Psoas muscle (tissue), 8 donors: ENCODE measurements at places on chromosomes 11 and 22. TPM values are rescaled to one million over a fixed set of nuclear protein-coding genes. Genes with fewer than 3 reads are reported as not detected.

CSRP3 gene
- polyA plus RNA-seq: 35.9 TPM

UCP3 gene
- 8.9 TPM for polyA plus RNA-seq

GRCh38 chr11:57425565-57426438, 1.1 kb downstream of the SLC43A3 start:
- peak; percentile 75 for DNase-seq

- DNase-seq: no peak
Observed at GRCh38 chr22:25402501-25403283, 161.8 kb upstream of the GRK3 start.

DNA sequence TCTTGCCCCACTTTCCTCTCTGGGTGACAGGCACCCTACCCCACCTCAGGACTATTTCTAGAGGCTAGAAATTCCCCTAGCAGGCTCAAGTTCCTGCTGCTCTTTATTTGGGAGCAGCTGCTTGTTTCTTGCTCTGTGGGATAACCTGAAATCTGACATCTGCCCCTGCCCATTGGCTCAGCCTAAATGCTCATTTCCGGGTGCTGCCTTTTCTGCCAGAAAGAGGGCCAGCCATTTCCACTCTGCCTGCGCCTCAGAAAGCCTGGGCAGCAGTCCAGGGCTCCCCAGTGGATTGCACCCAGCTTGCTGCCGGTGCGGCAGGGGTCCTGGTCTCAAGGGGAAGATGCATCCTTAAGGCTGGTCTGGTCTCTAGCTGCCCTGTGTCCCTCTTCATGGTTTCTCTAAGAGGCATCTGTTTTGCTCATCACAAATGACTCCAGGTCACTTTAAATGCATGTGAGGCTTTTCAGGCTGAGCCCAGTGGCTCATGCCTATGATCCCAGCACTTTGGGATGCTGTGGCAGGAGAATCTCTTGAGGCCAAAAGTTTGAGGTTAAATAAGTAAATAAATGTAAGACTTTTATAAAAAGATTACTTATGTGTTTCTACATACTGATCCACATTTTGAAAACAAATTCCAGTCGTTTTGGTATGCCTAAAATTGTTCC, 10.3 kb upstream of the PNPLA5 start:
- no peak for DNase-seq

DNA sequence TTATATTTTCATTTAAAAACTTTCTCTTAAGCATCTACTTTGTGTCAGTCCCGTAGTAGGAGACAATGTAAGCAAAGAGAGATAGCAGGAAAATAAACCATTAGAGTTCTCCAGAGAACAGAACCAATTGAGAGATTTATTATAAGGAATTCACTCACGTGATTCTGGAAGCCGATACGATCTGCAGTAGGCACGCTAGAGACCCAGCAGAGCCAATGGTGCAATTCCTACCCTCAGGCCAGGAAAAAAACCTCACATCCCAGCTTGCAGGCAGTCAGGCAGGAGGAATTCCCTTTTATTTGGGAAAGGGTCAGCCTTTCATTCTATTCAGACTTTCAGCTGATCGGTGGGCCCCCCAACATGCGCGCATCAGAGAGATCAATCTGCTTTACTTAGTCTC, 7.3 kb upstream of the PLEKHA7 start:
- no peak for DNase-seq

GNAZ gene
- polyA plus RNA-seq: 0.99 TPM

HBD gene
- polyA plus RNA-seq: not detected

DNA sequence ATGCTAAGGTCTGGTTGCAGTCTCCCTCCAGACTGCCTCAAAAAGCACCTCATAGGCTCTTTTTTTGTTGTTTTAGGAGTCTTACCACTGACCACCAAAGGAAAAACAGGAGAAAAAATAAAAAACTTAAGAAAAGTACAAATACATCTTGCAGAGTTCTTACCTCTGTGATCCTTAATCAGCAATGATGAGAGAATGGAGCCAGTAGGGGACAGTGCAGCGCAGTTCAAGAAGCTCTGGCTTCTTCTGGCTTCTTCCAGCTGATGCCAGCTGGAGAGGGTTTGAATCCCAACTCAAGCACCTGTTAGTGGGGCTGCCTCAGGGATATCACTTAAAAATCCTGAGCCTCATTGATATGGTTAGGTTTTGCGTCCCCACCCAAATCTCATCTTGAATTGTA, 223.3 kb upstream of the ISX start:
- DNase-seq: no peak

FAM111A gene
- 1.7 TPM for polyA plus RNA-seq

GRCh38 chr22:20551805-20552442, 44.5 kb downstream of the MED15 start:
- DNase-seq: peak; percentile 90

GRCh38 chr22:21764038-21764804, 28.6 kb upstream of the YPEL1 start:
- no peak for DNase-seq

DNA sequence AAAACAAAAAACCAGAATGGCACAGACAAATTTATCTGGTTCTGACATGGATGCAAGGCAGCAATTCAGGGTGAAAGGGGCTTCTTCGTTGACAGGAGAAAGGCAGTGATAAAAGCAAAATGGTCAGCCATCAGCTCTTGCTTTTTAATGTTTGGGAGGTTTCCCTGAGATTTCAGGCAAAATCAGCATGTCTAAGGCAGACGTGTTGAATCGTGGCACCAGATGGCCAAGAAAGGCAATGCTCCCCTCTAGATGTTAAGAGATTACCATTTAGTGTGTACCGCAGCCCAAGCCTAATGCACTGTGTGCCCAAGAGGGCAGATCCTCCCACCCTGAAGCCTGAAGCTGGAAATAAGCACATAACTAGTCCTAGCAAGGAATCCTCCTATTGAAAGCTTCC, 88.8 kb upstream of the GALNT18 start:
- DNase-seq: no peak

GRCh38 chr11:61785837-61786402, 6.5 kb downstream of the TMEM258 start:
- no peak for DNase-seq

- DNase-seq: no peak
Observed at GRCh38 chr11:61803889-61804647, 11.4 kb downstream of the FEN1 start.

DNA sequence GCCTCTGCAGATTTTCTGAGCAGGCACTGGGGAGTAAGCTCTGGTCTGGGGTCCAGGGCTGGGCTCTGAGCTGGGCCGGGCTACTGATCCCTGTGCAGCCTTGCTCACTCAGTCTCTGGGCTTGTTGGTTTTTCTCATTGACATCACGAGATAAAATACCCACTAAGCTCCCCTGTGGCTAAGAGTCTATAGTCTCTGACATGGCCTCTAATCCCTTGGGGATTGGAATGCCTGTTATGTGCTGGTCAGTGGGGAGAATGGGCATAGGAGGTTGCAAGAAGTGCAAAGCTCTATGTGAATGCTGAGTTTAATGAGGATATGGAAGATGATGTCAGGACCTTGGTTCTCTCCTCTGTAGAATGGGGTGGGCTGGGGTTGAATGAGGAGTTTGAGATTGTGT, 23.3 kb downstream of the ELF5 start:
- no peak for DNase-seq

GRCh38 chr11:96841792-96842191, 452.0 kb downstream of the JRKL start:
- DNase-seq: no peak

DNA sequence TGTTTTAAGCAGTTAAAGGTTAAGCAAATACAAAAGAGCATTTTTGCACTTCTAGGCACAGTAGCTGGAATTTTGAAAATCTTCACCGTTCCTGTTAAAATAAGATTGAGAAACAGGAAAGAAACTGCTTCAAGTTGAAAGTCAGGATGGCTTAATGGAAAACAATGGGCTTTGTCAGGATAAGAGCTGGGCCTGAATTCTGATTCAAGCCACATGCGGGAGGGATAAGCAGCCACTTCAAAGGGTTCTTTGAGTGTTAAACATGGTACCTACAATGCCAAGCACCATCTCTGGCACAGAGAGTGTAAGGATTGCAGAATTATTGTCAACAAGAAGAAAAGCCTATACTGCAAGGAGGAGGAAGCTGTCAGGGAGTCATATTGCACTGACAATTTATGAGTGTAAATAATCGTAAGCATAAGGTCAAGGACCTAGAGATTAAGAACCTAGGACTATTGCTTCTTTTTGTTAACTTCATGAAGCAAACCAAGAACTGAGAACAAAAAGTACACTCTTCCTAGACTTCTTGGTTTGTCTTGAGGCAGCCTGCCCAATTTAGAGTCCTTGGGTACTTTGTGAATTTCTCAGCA, 32.5 kb downstream of the MPPED2 start:
- DNase-seq: no peak

DNA sequence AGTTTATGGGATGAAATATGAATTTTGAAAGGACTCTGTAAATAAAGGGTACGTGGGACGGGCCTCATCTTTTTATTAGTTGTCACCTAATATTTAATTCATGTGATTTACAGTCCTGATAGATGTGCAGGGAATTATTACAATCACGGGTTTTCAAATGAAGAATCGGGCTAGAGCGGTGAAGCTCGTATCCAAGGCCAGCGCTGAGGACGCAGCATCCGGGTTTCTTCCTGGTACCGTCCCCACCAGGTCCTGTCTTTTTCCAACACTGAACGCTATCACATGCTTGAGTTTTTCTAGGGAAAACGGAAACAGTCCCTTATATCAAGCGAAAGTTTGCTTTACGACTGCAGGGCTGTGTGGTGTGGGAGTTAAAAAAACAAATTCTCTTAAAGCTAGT, 787 bp downstream of the SMDT1 start:
- no peak for DNase-seq

SOX6 gene
- 5.7 TPM for polyA plus RNA-seq

MMP12 gene
- not detected for polyA plus RNA-seq

- DNase-seq: no peak
Observed at GRCh38 chr22:37340331-37341262, 58.3 kb downstream of the CYTH4 start.

GRCh38 chr11:59730896-59731565, 17.4 kb upstream of the OR10V1 start:
- DNase-seq: no peak

NPAS4 gene
- polyA plus RNA-seq: 0.05 TPM

GRCh38 chr11:57386178-57386940, 4.1 kb downstream of the PRG2 start:
- DNase-seq: no peak

- no peak for DNase-seq
Observed at GRCh38 chr11:130423541-130424142, 4.8 kb downstream of the ADAMTS8 start.

CCDC90B gene
- polyA plus RNA-seq: 46.4 TPM

DNA sequence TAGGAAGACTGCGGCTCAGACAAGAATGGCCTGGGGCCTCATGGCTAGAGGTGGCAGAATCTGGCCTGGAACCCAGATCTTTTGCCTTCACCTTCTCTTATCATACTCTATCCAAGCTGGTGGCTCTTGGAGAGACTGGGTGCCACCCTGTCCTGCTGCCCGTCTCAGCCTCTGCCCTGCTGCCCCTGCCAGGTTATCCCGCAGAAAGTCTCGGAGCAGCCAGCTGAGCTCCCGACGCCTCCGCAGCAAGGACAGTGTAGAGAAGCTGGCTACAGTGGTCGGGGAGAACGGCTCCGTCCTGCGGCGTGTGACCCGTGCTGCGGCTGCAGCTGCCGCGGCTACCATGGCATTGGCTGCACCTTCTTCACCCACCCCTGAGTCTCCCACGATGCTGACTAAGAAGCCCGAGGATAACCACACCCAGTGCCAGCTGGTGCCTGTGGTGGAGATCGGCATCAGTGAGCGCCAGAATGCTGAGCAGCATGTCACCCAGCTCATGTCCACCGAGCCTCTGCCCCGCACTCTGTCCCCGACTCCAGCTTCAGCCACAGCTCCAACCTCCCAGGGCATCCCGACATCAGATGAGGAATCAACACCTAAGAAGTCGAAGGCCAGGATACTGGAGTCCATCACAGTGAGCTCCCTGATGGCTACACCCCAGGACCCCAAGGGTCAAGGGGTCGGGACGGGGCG, 5.9 kb downstream of the INCENP start:
- no peak for DNase-seq

DNA sequence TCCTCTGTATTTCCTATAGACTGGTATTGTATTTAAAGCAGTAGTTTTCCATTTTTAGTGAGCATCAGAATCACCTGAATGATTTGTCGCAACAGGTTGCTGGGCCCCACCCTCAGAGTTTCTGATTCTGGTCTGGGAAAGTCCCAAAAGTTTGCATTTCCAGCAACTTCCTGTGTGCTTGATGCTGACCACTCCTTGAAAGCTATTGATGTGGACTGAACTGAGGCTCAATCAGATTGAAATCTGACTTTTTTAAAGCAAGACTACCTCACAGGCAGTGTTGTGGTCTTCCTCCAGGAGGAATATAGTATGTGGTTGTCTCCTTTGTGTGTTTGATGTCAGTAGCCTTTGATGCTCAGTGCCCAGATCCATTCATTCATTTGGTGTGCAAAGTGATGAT, 17.2 kb upstream of the MPZL2 start:
- no peak for DNase-seq

GRCh38 chr11:100632941-100633452, 54.1 kb upstream of the ARHGAP42 start:
- DNase-seq: peak; percentile 29

GRCh38 chr11:68751331-68751856, at the start of gene TESMIN:
TSS of gene TESMIN (minus strand) at chr11:68751520. CDS start at chr11:68750660, 860 bp downstream.
- peak; percentile 75 for DNase-seq

- no peak for DNase-seq
Observed at GRCh38 chr11:64208086-64208795, 1.7 kb downstream of the FERMT3 start.

DNA sequence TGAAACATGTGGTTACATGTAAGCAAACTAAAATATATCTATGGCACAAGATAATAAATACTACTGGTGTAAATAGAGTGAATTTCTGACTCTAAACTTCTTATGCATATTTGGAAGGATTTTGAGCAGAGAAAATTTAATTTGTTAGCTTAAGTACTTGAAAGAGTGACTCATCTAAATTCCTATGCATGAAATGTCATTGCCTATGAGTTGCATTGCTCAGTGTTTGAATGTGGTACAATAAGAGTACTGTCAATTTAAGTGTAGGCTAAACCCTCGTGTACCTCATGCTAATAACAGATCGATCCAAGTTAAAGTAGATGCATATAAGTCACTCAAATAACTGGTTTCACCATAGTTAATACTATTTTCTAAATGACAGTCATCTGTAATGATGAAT, 5.3 kb upstream of the CARD18 start:
- no peak for DNase-seq

UBXN1 gene
- 376 TPM for polyA plus RNA-seq

EMSY gene
- polyA plus RNA-seq: 5.8 TPM

- DNase-seq: no peak
Observed at GRCh38 chr11:72007587-72007986, 8.9 kb downstream of the IL18BP start.

DBX1 gene
- polyA plus RNA-seq: not detected

DNA sequence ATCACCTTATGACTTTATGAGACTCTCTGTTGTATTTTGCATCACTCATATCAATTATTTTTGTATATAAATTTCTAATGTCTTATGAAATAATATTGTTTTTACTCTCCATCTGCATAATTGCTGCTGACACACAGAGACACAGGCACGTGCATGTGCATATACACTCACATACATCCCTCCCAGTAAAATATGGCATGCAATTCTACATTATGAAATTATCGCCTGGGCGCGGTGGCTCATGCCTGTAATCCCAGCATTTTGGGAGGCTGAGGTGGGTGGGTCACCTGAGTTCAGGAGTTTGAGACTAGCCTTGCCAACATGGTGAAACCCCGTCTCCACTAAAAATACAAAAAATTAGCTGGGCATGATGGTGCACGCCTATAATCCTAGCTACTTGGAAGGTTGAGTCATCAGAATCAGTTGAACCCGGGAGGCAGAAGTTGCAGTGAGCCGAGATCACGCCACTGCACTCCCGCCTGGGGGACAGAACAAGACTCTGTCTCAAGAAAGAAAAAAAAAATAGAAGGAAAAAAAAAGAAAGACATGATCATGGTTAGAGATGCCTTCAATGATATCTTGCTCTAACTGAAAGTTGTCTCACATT, 96.7 kb upstream of the LUZP2 start:
- DNase-seq: no peak
